ENCODE measurements at places on chromosomes 6 and 20.

GRCh38 chr6:83852528-83853177 lies 507 bp upstream of the RIPPLY2 start:
- DNase-seq: no peak

DNA sequence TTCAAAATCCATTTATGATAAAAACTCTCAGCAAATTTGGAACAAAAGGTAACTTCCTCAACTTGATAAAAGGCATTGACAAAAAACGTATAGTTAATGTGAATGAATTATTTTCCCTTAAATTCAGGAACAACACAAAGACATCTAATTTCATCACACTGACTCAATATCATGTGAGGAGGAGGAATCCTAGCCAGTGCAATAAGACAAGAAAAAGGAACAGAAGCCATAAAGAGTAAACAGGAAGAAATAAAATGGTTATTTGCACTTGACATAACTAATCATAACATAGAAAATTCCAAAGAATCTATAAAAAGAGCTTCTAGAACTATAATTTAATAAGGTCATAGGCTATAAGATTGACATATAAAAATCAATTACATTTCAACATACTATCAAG lies 31.4 kb downstream of the CHD6 start:
- DNase-seq: no peak

DNA sequence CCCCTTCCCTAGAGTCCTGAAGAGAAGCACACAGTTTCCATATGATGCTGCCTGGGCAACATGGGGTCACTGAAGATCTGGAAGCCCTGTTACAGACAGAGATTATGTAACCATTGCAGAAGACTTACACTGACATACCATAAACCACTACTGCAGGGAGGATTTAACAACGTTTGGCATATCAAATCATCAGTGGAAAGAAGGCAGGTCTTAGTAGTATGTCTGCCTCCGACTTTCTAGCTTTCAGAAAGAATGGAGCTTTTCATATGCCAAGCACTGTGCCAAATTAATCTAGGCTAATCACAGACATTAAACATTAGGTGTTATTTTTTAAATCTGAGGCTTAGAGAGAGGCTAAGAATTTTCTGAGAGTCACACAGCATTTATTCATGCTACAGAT lies 144.3 kb downstream of the ADGRB3 start:
- no peak for DNase-seq

DNA sequence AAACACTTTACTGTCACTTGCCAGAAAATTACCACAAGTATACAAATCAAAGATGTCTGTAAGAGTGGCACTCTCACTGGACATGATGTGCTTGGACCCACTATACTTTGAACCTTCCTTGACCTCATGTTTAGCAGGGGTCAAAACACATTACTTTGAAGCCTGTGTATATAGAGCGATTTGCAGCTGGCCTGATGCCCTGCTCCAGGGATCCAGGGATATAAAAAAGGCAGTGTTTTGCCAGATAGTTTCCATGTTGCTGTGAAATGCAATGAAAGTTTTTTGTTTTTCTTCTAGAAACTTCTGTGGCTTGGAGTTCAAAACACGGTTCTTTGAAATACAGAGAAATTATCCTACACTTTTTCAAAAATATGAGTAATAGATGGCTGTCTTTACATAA lies 165.7 kb downstream of the FOXC1 start:
- DNase-seq: no peak

DNA sequence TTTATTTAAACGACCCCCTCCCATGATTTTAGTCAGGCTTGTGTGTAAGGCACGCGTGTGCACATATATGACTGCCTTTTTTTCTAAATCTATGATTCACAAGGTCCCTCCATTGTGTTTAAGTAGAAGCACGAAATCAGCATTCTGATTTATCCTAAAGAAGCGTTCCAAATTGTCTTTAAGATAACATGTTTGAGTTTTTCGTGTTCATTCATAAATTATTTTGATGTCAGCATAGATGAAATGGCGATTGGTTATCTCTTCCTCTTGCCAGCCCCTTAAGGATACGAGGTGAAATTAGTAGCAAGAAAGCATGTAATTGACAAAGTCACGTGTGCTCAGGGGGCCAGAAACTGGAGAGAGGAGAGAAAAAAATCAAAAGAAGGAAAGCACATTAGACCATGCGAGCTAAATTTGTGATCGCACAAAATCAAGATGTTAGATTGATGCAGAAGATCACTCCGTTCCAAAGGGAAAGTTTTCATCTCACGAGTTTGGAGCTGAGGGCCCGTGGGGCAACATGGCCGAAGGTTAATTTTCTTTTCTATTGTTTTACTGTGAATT lies at the start of gene LIN28B:
Gene LIN28B, plus strand, starts transcription at position 377 of the 564 bp plus-strand sequence. Its CDS starts 144 bp downstream, at position 521.
- no peak for DNase-seq

GRCh38 chr6:21240709-21241108 lies 352.8 kb upstream of the SOX4 start:
- DNase-seq: no peak

DNA sequence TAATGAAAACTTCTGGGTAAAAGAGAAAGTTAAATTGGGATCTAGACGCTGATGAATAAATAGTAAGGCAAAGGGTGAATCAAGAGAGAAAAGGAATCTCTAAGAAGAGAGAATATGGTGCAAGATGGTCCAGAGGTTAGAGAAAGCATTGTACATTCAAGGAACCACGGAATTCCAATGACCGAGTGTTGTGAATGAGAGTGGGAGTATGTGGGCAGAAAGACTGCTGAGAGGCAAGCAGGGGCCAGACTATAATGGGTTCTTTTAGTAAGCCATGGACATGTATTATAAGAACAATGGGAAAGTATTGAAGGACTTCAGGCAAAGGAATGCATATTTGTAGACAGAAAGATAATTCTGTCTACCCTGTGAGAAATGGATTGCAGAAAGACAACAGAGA lies 45.2 kb downstream of the SPTLC3 start:
- DNase-seq: no peak

DNA sequence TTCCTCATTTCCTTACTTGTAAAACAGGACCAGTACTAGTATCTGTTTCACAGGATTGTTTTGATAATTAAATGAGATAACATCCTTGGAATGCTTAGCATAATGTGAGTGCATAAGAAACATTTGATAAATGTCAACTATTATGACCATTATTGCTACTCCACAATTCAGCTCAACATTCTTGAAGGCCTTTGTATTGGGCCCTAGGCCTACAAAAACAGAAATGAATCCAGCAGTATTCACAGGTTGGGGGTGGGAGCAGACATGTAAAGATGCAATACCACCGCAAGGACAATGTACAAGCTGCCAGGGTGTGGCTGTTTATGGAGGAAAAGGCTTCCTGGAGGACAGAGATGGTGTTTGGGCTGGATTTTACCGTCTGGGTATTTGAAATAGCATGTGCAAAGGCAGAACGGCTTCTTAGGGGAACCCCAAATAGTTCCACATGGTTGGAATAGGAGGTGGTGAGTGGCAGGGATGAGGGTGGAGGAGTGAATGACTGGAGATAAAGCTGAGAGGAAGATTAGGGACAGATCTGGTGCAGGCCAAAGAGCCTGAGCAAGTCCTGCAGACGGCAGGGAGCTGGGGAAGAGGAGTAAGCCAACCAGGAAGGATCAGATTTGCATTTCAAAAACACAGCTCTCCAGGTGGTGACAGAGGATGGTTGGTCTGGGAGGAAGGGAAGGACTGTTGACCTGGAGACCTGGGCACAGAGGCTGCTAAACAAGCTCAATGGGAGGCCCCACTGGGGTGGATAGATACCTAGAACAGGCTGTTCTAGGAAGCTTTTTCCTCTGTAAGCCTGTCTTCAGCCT lies 57.0 kb upstream of the EPB41L1 start:
- DNase-seq: no peak

GRCh38 chr20:34365765-34366213 lies 2.7 kb downstream of the ITCH start:
- DNase-seq: no peak

- no peak for DNase-seq
Measured at GRCh38 chr6:129648819-129649491, 61.0 kb downstream of the ARHGAP18 start.

DNA sequence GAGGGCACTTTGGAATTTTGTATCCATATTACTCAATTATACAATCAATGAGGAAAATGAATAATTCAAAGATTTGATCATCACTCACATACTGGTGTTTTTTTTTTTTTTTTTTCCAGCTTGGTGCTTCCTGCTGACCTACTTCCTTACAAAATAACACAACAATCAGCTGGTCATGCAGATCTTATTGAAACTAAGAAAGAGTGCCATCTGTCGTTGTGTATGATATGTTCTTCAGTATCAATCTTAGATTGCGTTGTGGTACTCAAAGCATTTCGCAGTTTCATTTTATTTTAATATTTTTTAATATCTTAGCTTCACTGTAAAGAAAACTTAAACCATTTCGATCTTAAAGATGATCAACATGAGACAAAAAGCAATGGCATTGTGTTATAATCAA lies 155.6 kb downstream of the OGFRL1 start:
- no peak for DNase-seq

GRCh38 chr20:5870568-5870981 lies 79.8 kb downstream of the TRMT6 start:
- DNase-seq: no peak

GRCh38 chr6:27593861-27594260 lies 121.0 kb upstream of the ZNF184 start:
- no peak for DNase-seq

- no peak for DNase-seq
Measured at GRCh38 chr6:33064723-33065122, 8.7 kb downstream of the HLA-DPA1 start.

- DNase-seq: no peak
Measured at GRCh38 chr6:108100003-108100402, 25.5 kb upstream of the OSTM1 start.

- DNase-seq: no peak
Measured at GRCh38 chr6:105483492-105483891, 80.6 kb upstream of the PREP start.

GRCh38 chr20:24450624-24451376 lies 18.6 kb upstream of the SYNDIG1 start:
- DNase-seq: no peak

GRCh38 chr6:156634048-156634447 lies 143.1 kb upstream of the ARID1B start:
- DNase-seq: no peak

DNA sequence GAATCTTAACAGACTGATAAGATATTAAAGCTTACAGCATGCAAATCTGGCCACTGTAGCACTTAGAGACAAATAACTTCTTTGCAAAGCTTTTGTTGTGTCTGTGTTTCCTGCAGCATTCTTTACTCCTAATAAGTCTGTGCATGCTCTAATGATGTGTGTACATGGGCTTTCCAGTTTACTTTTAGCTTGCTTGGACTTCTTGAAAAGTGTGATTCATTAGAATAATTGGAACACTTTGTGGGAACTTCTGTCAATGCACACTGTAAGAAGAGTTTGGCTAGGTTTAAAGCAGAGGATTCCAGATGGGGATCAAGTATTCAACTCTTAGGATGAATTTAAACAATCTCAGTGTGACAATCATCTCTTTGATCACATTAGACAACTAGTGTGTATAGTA lies 22.1 kb upstream of the TINAG start:
- no peak for DNase-seq

DNA sequence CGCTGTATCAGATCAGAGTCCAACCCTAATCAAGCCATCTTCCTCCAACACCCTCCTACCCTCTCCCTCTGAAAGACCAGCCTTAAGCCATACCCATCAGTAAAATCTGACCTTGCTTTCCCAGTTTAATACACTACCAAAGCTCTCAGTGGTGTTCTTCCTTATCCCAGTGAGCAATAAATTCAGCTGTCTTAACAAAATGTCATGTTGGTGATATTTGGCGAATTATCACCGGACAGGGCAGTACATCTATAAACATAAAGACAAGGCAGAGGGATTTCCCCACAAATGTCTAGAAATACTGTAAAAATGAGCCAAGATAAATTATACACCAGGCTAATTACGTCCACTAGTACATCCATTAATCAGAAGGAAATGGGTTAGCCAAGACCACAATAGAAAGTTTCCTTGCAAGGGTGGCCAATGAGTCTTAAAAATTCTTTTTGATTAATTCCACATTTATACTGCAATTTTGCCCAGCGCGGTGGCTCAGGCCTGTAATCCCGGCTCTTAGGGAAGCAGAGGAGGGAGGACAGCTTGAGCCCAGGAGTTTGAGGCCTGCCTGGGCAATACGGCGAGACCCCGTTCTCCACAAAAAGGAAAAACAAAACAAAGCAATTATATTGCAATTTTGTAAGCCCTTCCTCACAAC lies 905 bp downstream of the RARS2 start:
- DNase-seq: no peak

- DNase-seq: no peak
Measured at GRCh38 chr6:113526995-113527394, 330.1 kb upstream of the MARCKS start.

All from stimulated activated CD4-positive, alpha-beta T cell treated with anti-CD3 and anti-CD28 coated beads, TNF-alpha, amount 100 ng/mL, for 1 hour (primary cell).